ENCODE measurements at places on chromosomes 5 and 9.

GRCh38 chr5:141651728-141652105 lies 499 bp upstream of the FCHSD1 start:
- no peak for DNase-seq

DNA sequence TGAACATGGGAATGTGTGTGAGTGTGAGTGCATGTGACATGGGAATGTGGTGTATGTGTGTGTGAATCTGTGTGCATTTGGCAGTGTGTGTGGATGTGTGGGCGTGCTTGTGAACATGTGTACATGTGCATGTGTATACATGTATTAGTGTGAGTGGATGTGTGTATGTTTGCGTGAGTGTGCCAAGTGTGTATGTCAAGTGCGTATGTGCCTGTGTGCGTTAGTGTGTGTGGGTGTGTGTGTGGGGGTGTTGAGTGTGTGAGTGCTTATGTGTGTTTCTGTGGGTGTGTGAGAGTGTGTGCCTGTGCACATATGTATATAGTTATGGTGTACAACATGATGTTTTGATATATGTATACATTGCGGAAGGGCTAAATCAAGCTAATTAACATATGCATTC lies 244.3 kb downstream of the GADD45G start:
- no peak for DNase-seq

GRCh38 chr5:176697934-176698538 lies 50.8 kb downstream of the TSPAN17 start:
- no peak for DNase-seq

DNA sequence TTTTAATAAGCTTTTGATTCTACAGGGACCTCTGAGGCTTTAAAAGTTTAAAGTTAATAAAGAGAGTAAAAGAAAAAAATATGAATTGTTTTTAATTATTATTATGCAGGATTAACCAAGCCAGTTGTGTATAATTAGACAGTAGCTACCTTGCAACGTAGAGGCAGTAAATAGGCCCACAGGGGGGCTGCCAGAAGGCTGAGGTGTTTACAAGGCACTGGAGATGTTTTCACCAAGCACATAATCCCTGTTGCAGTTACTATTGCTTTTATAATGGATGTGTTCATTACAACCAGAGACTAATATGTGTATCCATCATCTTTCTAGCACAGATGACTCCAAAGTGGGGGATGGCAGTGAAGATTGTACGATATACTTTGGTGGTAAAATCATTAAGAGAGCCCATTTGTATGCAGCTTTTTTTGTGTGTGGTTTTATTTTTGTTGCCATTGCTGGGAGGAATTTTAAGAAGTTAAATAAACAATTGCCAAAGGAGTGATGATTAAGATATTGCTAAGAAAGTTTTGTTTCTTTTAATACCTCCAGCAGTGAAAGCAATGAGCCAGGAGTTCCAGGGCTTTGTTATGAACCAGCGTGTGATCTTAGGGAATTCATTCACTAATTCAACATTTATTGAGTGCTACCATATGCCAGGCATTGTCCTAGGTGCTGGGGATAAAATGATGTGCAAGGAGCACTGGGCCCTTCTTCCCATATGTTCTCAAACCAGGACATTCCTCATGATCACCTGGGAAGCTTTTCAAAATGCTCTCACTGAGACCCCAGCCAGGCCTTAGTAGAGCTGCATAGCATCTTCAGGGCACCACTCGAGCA lies 138.7 kb upstream of the EFNA5 start:
- DNase-seq = no peak

DNA sequence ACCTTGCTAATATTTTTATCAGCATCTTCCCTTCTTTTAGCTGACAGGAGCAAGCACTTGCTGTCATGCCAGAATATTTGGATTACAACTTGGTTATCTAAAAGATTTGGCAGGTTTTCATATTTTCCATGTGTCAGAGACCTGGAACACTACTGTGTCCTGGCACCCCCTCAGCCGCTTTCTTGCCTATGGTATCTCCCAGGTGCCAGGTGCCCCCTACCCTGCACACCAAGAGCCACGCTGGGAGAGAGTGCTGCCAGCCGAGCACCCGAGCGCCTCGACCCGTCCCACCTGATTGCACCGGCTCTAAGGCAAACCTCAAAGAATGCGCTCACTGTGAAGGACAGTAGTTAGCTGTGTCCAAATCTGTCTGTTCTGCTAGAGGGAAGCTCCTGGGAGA lies 84.8 kb downstream of the GTF3C4 start:
- DNase-seq = no peak

- no peak for DNase-seq
Observed at GRCh38 chr5:74272024-74272775, 368.3 kb downstream of the ENC1 start.

- no peak for DNase-seq
Observed at GRCh38 chr5:136350343-136350742, 15.0 kb downstream of the TRPC7 start.

GRCh38 chr9:93579711-93580516 lies 3.5 kb downstream of the PHF2 start:
- no peak for DNase-seq

GRCh38 chr9:23796209-23796608 lies 29.8 kb downstream of the ELAVL2 start:
- no peak for DNase-seq

GRCh38 chr9:17480966-17481365 lies 97.9 kb upstream of the SH3GL2 start:
- DNase-seq = no peak

DNA sequence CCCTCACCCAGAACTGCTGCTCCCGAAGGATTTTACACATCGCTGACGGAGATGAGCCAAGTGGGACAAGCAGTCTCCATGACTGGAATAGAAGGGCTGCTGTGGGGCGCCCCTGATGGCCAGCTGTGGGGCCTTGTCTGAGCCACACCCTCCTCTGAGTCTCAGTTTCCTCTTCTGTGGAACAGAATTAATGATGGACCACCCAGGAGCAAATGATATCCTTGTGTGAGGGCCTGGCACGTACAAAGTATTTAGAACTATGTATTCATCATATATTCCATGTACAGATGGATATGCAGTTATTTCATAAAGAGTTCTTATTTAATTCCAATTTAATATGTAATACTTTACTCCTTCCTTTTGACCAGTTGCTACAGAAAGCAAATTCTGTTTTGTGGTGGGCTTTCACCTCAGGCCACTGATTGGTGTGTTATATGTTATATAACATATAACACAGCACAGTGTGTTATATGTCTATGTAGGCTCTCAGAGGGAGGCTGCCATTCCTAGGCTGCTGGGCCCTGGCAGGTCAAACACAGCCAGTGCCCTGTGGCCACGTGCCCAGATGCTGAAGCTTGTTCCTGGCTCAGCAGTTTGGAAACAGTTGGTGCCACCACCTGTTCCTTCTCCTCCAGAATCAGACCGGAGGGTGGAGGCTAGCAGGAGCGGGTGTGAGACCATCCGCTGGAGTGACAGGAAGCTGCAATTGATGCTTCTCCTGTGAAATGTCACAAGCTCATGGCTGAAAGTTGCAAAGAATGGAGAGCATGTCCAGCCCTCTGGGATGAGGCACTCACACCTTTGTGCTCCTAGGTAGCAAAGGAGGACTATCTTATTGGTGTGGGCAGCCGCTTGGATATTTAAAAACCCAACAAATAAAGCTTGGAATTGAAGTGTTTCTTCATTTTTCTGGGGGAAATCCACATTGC lies 4.4 kb upstream of the FGD3 start:
- DNase-seq = no peak

DNA sequence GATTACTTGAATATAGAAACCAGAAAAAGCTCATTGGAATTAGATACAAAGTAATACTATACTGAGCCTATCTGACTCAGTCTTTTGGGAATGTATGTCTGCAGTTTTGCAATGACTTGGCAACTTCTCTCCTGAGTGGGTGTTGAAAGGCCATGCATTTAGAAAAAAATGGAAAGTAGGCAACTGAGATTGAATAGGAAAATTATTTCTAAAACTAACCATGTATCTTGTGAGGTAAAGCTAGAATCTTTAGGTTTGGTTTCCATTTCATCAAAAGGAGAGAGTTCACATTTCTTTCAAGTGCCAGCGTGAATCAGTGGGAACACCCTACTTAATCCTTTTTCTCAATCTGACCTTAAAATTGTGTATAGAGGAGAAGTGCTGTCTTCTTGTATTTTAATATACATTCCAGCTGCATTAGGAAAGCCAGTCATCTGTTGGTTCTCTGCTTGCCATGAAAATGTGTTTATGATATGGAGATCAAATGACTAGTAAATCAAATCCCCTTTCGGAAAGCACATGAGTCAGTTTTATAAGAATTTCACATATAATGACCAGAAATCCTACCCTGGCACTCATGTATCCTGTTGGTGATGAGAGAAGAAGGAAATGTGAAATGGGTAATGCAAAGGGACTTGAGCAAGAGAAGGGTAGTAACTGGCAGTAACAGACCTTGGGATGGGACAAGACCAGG lies 30.4 kb downstream of the NFX1 start:
- no peak for DNase-seq

DNA sequence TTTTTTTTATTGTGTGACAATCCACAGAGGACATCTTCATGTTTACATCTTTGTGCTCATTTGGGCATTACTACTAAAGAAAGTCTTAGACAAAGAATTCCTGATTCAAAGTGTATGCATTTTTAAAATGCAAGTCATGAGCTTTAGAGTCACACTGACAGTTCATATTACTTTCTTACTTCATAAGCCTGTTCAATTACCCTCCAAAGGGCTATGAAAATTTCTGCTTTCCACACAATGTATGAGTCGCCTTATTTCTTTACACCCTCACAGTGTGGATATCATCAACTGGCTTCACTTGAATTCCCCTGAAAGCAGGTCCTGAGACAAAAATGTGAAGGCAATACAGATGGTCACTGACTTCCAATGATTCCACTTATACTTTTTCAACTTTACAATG lies 280.4 kb upstream of the PTGER4 start:
- no peak for DNase-seq

All from nucleus accumbens (tissue), 56 donors.